ENCODE measurements at places on chromosomes 2 and 18.

DNA sequence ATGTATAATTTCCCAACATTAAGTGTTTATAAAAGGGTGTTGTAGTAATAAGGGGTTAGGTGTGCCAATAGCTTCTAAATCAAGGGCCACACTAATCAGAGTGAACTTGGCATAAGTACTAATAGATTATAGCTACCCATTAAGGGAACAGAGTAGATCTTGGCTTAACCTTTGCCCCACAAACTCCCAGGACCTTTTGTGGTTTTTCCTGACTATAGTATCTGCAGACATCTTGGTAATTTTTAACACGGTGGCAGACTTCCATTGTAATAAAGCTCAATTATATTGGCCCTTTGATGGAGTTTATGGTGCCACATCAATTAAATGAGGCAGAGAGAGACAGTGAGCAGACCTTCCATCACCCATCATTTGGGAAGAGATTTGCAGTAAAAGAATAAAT lies 358.5 kb upstream of the HNRNPA3 start:
- no peak for DNase-seq

DNA sequence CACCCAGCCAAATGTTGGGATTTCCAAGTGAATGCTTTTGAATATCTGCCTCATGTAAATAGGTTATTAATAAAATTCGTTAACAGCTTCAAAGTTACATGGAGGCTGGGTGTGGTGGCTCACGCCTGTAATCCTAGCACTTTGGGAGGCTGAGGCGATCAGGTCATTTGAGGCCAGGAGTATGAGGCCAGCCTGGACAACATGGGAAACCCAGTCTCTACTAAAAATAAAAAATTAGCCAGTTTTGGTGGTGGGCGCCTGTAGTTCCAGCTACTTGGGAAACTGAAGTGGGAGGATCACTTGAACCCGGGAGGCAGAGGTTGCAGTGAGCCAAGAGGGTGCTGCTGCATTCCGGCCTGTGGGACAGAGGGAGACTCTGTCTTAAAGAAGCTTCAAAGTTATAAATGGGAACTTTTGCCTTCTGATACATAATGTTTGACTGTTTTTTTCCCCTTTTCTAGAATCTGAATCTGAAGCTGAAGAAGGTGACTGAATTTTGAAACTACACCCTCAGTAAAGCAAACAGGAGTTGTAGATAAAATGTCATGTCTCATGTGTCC lies 10.1 kb downstream of the BZW1 start:
- no peak for DNase-seq

- no peak for DNase-seq
Observed at GRCh38 chr2:7508296-7508943, 591.2 kb downstream of the RNF144A start.

DNA sequence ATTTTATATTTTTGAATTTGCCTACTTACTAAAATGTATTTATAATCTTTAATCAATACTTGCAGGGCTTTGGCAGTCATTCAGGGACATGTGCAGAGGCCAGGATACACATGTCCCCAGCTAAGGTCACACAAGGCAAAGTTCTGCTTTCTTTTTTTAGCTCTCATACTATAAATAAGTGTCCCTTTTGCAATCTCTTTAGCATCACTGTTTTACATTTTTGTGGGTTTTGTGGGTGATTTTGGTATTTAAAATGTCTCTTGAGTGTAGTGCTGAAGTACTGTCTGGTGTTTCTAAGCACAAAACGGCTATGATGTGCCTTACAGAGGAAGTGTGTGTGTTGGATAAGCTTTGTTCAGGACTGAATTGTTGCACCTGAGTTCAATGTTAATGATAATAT lies 309.0 kb upstream of the GULP1 start:
- peak; percentile 73 for DNase-seq

GRCh38 chr2:204486321-204486720 lies 59.0 kb upstream of the PARD3B start:
- no peak for DNase-seq

- DNase-seq: no peak
Observed at GRCh38 chr2:20667531-20668401, 822 bp downstream of the GDF7 start.

DNA sequence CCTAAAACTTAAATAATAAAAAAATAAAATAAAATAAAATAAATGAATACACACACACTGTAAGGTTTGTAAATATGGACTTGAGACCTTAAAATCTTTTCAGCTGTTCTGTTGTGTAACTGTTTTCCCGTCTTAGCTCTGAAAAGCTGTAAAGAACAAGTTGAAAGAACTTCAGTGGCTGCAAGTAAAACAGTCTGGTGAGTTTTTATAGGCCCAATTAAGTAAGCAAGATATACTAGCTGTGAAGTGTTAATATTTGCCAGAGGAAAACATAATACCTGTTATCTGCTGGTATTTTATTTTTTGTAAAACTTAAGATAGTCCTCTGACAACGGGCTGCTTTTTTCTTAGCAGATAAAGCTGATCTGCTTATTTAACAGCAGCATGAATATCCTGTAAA lies 176.9 kb upstream of the NRP2 start:
- no peak for DNase-seq

- DNase-seq: no peak
Observed at GRCh38 chr2:238330391-238330790, 10.1 kb downstream of the TRAF3IP1 start.

DNA sequence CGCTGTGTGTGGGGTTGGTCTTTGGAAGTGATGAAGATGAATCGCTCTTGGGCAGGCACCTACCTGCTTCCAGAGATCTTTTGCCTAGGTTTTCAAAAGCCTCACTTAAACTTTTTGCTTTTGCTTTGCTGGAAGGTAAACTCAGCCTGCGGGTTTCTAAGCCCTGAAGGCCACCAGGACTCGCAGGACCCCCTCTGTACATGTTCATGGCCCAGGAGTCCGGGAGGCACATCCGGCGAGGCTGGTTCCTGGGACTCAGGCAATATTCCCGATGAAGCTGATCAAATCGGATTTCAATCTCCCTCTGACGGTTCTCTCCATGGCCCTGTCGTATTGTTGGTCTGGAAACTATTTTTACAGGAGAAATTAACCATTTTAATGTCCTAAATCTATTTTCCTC lies 13.2 kb downstream of the HJURP start:
- DNase-seq: no peak

- DNase-seq: no peak
Observed at GRCh38 chr2:1495676-1496358, 82.6 kb downstream of the TPO start.

- no peak for DNase-seq
Observed at GRCh38 chr2:11279398-11279797, 65.0 kb downstream of the ROCK2 start.

GRCh38 chr2:138877421-138877820 lies 97.2 kb upstream of the NXPH2 start:
- no peak for DNase-seq

DNA sequence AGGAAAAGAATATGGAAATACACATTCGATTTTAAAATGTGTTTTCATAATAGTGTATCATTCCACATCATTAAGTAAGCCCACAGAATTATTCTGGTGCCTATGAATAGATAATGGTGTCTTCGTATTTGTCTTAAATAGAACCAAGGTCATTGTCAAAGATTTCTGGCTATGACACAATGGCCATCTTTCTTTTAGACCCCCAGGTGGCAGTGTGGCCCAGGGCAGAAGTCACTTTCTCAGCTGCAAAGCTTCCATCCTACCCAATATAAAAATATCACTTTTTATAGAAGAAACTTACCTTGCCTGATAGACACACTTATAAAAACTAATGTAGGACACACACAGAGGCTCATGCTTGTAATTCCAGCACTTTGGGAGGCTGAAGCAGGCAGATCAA lies 57.5 kb downstream of the ZRANB3 start:
- peak; percentile 24 for DNase-seq

DNA sequence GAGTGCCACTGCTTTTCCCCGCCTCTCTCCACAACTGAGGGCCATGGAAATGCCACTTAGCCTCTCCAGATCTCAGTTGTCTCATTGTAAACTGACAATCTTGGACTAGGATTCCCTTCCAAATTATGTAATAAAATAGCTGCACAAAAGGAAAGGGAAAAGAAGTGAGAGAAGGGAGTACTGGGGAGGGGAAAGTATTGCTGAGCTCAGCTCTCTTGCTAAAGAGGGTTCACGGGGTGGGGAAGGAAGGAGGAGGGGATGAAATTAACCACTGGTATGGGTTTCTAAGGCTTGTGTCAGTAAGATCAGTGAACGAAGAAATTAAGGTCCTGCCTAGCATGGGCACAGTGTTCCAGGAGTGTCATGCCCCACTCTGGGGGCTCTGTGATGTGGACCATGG lies 417.3 kb downstream of the TGIF1 start:
- DNase-seq: no peak

DNA sequence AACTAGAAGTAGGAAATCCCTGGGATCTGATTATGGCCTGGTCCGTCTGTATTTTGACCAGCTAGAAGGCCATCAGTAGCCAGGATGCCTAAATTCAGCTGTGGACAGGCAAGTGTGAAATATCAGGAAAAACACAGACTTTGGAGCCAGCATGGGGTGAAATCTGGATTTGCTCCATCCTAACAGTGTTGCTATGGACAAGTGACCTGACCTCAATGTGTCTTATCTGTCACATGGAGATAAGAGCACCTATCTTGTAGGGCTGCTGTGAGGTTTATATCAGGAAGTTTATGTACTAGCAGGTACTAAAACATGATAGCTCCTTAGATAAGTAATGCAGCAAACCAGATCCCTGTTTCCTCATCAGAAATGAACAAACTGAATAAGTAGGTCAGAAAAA lies 460.4 kb downstream of the STK39 start:
- DNase-seq: no peak

- DNase-seq: no peak
Observed at GRCh38 chr2:227592694-227593387, 5.9 kb upstream of the SCYGR2 start.

- DNase-seq: no peak
Observed at GRCh38 chr18:80191264-80191663, 56.0 kb downstream of the PARD6G start.

DNA sequence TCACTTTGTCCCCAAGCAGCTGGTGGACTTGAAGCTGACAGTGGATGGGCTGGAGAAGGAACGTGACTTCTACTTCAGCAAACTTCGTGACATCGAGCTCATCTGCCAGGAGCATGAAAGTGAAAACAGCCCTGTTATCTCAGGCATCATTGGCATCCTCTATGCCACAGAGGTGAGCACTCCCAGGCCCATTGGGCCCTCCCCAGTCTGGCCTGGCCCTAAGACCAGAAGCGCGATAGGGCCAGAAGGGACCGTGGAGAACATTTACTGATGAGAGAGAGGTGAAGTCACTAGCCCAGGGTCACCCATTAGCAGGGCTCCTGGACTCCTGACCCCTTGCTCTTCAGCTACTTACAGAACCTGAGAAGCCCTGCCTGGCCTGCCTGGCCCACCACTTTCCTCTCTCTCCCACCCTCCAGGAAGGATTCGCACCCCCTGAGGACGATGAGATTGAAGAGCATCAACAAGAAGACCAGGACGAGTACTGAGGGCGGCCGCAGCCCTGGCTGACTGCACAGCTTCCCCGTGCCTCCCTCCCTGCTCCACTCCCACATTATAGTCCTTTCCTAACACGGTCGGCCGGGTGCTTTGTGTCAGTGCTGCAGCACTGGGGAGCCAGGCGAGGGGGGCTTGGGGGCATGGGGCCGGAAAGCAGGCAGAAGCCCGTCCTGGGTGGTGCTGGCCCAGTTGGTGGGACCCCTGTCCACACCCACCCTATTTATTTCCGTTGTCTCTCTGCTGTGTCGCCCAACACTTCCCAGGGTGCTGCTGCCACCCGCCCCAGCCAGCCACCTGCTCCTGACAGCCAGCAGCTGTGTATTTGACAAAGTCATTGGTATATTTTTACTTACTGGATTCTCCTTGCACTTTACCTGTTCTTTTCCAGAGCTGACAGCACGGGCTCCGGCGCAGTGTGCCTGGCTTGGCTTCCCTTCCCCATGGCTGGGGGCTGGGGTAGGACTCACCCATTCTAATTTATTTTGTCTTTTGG lies 6.6 kb upstream of the TMEM214 start:
- DNase-seq: no peak

DNA sequence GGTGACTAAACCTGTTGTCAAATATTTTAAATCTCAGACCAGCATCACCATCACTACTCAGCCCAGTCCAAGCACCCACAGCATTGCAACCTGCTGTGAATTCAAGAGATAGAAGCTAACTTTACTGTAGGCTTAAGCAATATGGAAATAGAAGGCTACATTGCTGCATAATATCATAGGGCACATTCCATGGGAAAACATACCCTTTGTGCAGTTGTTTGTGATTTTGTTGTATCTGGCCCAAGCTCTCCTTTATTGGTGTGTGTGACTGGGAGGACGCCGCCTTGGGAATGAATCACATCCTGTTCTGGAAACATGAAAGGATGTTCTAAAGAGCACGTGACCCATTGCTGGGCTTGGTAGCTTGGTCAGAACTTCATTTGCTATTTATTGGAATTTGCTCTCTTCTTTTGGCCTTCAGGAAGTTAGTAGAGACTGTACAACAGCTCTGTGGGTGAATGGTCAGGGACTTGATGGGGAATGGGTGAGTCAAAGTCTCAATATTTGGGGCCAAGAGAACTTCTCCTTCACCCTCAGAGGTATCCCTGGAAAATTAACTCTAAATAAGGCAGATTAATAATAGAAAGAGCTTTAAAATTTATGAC lies 106.8 kb upstream of the SERPINE2 start:
- peak; percentile 86 for DNase-seq

- DNase-seq: peak; percentile 47
Observed at GRCh38 chr2:86054535-86055082, 51.1 kb downstream of the POLR1A start.

GRCh38 chr2:29080886-29081743 lies 6.8 kb upstream of the PCARE start:
- no peak for DNase-seq

GRCh38 chr2:237223201-237223861 lies 137.6 kb downstream of the COPS8 start:
- DNase-seq: peak; percentile 75

DNA sequence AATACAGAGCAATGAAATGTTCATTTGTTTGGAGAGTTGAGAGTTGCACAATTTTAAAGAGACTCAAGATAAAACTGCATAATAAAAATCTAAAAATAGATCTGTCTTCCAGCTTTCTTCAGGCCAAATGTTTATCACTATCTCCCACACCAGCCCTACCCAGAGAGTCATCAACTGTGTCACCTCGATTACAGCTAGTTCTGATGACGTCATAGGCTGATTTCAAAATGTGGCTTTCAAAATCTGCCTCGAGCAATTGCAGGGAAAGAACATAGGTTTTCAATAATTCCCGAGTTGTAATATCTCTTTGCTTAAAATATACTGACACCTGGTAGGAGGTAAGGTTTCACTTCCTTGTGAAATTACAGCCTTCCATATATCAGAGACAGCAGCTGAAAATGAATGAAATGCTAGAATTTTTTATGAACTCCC lies 677.6 kb upstream of the ID2 start:
- peak; percentile 90 for DNase-seq

DNA sequence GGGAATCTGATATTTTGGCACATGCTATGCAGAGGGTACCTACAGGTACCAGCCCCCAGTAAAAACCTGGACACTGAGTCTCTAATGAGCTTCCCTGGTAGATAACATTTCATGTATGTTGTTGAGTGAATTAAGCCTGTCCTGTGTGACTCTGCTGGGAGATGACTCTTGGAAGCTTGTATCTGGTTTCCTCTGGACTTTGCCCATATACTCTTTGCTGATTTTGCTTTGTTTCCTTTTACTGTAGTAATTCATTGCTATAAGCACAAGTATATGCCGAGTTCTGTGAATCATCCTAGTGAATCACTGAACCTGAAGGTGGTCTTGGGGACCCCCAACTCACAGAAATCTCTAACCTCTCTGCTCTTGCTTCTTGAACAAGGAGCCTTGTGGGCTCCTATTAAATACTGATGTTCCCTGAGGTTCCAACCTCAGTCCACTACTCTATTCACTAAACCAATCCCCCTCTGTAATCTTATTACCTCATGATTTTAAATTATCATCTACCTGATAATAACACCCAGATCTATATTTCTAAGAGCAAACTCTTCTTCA lies 94.3 kb upstream of the WDSUB1 start:
- no peak for DNase-seq

GRCh38 chr2:2876331-2877221 lies 501.0 kb downstream of the EIPR1 start:
- DNase-seq: no peak

Data from AG08395 (cell line).